Stimulated activated CD4-positive, alpha-beta T cell treated with anti-CD3 and anti-CD28 coated beads, Interleukin-4, amount 100 ng/mL, for 24 hours (primary cell): ENCODE measurements at places on chromosomes 2 and 18.

DNA sequence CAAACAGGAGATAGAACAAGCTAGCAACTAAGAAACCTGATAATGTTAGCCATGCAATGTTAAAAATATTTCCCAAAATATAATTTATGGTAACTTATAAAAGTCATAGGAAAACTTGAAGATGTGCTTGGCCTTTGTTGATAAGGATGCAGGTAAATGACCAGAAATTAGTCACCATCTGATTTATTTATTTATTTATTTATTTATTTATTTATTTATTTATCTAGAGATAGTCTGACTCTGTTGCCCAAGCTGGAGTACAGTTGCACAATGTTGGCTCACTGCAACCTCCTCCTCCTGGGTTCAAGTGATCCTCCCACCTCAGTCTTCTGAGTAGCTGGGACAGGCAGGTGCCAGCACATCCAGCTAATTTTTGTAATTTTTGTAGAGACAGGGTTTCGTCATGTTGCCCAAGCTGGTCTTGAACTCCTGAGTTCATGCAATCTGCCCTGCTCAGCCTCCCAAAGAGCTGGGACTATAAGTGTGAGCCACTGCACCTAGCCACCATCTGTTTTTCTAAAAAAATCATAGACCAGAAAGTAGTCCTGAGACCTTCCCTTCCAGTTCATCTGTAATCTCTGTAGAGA is 109.5 kb downstream of the DHRS9 start:
- DNase-seq = no peak

- no peak for DNase-seq
Observed at GRCh38 chr2:127219171-127220070, 678 bp downstream of the CYP27C1 start.

DNA sequence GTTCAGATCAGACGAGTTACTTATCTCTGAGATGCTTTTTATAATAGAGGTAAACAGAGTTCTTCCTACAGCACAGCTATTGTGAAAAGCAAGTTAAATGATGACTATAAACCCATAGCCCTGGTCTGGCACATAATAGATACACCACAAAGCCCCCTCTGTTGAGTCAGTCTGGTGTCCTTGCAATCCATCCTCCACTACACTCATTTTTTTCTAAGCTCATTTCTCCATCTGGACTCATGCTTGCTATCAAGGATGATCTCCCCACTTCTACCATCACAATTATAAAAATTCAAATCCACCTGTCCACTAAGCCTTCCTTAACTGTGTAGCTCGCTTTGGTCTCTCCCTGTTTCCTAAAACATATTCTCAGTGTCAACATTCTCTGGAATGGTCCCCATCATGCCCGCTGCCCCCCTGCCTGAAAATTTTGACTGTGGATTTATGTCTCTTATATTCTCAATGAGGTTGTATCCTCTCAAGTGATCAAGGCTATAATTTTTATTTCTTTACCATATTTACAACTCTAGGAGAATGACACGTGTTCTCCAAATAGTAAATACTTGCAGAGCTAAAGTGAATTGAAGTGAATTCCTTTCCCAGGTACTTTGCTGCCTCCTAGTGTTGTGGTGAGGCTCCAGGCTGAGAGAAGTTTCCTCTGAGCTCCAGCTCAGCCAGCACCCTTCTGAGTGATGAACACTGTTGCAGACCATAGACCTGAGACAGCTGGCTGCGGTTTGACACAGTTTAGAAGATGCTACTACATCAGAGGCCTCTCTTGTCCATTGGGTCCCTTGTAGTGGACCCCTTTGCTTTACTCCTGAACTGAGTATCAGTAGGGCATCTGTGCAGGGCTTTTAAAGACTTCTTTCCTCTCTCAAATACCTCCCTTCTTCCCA is 108.7 kb downstream of the DPP10 start:
- peak; percentile 6 for DNase-seq

DNA sequence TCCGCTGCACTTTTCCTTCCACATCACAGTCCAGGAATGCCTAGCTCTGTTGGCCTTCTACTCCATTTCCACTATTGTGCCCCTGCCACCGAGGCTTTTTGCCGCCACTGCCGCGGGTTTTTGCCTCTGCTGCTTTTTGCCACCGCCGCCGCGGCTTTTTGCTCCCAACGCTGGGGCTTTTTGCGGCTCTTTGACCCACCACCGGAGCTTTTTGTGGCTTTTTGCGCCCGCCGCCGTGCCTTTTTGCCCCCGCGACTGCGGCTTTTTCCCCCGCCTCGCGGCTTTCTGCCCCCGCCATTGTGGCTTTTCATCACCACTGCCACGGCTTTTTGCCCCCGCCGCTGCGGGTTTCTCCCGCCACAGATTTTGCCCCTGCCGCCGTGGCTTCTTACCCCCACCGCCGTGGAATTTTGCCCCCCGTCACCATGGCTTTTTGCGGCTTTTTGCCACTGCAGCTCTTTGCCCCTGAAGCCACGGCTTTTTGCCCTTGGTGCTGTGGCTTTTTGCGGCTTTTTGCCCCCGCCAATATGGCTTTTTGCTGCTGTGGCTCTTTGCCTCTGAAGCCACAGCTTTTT is 2798.7 kb upstream of the TEKT4 start:
- no peak for DNase-seq

- DNase-seq = no peak
Observed at GRCh38 chr2:20609349-20609994, 41.4 kb downstream of the HS1BP3 start.

DNA sequence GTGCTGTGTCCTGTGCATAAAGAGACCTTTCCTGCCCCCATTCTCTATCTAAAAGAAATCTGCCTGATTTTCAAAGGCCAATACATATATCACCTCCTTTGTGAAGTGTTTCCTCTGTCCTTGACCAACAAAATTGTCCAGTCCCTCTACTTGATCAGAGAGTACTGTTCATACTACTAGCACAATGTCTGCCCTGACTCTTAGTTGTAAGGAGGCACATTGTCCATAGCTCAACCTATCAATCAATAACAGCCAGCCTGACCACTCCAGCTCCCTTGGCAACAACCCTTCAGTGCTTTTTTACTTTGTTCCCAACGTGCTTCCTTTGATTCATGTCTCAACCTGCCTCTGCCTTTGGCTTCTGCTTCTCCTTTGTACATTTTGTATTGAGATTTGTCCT is 398.9 kb downstream of the TRIB2 start:
- DNase-seq = no peak

DNA sequence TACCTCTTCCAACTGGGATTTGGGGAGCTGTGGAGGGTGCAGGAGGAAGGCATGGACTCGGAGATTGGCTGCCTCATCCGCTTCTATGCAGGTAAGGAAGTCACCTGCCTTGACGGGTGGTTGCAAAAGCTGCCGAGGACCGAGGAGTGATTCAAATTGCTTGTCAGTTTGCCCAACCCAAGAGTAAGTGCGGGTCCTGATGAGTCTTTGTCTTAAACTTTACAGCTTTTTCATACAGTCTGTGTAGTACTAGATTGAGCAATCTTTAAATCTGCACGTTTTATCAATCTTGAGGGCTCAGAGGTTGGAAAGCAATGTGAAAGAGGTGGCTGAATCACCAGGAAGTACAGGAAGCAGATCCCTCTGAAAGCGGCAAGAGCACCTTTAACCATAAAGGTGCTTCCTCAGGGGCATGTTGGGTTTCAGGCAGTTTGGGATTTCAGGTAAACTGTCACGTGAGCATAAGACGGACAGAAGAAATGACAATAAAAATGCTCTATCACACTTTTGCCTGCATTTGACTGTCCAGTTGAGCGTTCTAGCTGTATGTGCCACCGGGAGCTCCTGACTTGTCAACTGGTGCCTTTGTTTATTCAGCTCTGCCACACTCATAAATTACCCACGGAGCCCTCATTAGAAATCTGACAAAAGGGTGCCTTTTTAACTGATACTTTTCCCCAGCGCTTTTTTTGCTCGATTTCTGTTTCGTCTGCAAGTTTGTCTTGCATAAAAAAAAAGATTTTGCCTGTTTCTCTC is 2.0 kb downstream of the PHLPP1 start:
- DNase-seq = peak; percentile 42

GRCh38 chr2:26560892-26561291 is 80.3 kb downstream of the CIB4 start:
- no peak for DNase-seq

DNA sequence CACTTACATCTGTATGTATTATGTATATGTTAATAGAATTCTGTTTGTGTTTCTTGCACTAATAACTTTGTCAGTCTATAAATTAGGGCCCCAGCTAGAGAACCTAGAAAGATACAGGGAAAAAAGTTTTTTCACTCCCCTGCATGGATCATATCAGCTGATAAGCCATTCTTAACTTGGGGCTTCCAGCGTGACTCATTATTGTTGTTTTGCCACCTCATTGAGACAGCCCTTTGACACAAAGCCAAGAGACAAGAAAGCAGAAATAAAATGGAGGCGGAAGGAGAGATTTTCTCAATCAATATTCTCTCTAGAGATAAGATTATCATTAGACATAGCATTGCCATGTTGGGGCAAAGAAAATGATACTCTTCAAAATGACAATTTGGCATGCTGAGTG is 93.4 kb downstream of the AKAIN1 start:
- DNase-seq = no peak

GRCh38 chr18:41969881-41970280 is 14.8 kb downstream of the PIK3C3 start:
- DNase-seq = no peak

- no peak for DNase-seq
Observed at GRCh38 chr18:76208678-76209306, 286.2 kb downstream of the ZNF516 start.

GRCh38 chr2:105121434-105121833 is 83.6 kb downstream of the MRPS9 start:
- DNase-seq = no peak

DNA sequence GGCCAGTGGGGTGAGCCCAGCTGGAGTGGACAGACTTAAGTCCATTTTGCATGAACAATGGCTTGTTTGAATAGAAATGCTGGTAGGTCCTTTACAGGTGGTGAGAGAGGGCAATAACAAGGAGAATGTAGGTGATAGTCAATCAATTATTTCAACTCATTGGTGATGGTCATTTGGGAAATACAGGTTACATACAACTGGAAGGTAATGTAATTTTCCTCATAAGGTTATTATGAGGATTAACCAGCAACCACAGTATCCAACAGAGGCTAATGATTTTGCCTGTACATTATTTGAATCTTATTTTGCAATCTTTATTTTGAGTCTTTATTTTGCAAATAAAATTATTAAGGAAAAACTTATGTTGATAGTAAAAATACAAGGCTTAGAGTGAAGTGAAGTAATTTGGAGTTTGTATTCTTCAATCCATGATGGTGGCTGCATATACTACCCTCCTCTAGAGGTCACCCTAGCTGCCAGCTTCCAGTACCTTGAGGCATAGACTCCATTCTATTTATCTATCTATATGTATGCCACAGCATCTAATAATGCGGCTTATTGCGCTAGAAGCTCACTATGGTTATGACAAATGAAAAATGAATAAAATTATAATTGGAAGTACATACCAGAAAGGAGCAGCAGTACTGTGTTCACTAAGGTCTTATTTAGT is 20.5 kb upstream of the HNMT start:
- DNase-seq = no peak

DNA sequence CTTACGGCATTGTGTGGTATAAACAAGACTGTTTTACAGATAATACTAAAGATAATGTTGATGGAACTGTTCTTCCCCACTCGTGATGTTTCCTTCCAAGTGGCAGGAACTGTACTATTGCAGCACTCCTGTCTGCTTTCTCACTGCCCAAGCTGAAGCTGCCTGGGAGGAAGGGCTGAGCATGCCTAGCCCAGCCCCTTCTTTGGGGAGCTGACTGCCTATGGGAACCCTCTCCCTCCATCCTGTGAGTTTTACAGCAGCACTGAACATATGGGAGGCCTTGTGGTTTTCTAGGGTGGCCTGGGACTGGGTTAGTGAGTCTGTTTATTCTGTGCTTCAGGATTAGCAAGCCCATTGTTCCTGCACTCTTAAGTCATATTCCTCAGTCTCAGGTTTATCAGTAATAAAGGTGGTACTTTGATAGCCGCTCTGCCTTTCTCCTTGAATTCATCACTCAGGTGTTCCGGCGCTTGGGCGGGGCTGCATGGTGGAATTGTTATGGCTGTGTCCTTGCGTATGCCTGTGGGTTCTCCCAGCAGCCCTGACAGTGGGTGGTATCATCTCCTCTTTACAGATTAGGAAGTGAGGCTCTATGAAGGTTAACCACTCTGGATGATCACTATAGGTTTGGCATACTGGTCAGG is 379.7 kb downstream of the PTPRM start:
- peak; percentile 21 for DNase-seq

DNA sequence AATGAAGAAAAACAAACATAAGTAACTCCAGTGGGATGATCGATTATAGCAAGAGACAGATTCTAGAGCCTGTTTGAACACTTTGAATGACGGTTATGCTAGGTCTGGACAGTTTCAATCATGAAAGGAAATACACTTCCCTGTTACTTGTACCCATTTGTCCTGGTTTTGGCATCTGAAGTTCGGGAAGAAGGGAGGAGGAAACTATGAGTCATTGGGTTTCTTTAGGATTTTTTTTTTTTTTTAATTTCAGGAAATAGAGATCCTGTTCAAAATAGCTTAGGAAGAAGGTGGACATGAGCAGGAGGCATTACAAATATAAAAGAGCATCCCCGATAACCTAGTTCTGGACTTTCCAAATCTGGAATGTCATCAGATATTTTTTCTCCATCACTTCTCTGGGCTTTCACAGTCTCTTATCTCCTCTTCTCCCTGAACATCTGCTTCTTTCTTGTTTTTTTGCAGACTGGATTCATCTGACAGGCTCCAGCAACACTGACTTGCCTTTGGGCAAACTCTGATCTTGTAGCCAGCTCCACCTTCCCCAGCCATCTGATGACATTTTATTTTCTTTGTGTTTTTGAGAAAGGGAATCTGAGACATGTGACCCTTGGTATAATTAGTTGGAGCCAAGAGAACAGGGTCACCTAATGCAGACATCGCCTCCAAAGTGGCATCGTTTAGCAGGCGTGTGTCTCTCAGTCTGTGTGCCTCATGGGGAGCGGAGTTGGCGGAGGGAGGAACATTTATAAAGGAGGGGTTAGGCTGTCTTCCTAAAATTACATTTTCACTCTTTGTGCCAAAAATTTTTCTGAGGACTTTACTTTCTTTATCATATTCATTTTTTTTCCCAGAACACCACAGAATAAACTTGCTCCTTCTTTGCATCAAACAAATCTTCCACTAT is 195.3 kb upstream of the EPHA4 start:
- DNase-seq = no peak

DNA sequence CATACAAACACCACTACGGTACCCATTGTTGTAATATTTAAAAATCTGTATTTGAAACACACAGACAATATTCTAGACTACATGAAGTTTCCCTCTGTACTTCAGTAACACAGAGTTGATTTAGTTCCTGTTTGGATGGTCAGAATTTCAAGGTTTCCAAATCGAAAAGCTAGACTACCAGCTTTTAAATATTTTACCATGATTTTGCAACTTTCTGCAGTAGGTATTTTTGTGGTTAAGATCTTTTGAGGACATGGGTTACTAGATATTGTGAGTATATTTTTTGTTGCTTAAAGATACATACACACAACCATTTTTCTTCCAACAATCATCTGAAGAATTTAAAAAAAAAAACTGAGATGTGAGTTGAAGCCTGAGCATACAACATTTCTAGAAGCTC is 10.9 kb downstream of the SERPINB5 start:
- no peak for DNase-seq

DNA sequence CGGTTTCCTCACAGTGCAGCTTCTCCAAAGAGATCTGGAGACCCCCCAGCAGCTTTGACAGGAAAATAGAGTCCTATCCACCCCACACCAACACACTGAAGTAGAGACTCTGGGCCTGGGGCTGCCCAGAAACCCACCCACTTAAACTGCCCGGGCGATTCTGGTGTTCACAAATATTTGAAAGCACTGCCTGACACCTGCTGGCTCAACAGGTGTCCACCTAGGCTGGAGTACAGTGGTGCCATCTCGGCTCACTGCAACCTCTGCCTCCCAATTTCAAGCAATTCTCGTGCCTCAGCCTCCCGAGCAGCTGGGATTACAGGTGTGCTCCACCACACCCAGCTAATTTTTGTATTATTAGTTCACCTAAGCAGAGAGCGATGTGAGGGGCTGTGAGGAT is 5.3 kb downstream of the STEAP3 start:
- no peak for DNase-seq
